ENCODE measurements at places on chromosomes 12 and 14. TPM values are rescaled to one million over a fixed set of nuclear protein-coding genes. Genes with fewer than 3 reads are reported as not detected.

- H3K4me1 ChIP-seq, result no peaks in the 10 kb centered on the region
- H3K4me3 ChIP-seq, result peak overlapping the region; percentile 57
- peaks cover 15% of the 10 kb centered on the region for H3K27me3 ChIP-seq
Observed at GRCh38 chr14:77980475-77981321, 180.8 kb downstream of the ADCK1 start.

DNA sequence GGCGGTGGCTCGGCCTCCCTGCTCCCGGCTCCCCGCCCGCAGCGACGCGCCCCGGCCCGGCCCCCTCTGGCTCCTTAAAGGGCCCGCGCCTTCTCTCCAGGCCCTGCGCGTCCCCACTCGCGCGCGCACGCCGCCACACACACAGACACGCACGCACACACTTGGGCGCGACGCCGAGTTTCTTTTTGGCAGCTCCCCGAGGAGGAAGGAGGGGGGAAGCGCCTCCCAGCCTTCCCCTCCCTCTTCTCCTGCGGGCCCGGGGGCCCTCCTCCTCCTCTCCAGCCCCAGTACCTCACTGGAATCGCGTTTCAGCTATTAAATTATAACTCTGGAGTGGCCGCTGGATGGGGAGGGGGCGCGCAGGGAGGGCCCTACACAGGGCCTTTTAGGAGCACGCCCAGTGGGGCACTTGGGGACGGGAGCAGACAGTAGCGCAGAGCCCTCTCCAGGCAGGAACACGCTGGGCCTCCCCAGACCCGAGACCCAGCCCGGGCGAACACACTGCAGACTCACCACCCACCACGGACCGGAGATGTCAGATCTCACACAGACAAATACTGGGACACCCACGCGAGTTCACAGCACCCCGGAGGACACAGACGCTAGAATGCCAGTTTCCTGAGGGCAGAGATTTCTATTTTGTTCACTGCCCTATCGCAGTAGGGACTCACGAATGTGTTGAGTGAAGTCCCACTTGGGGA lies 411 bp upstream of the NCOR2 start:
- peak overlapping the region; percentile 99 for H3K4me3 ChIP-seq
- H3K4me1 ChIP-seq, result peaks cover 19% of the 10 kb centered on the region
- no peaks in the 10 kb centered on the region for H3K36me3 ChIP-seq

The DENND5B gene
- 43.8 TPM for total RNA-seq

GRCh38 chr12:42758806-42759205 lies 169.3 kb upstream of the PRICKLE1 start:
- H3K4me1 ChIP-seq, result no peaks in the 10 kb centered on the region
- no peak overlapping the region for H3K4me3 ChIP-seq
- DNase-seq, result no peak
- no peaks in the 10 kb centered on the region for H3K27me3 ChIP-seq
- no peaks in the 10 kb centered on the region for H3K36me3 ChIP-seq

The FOXN4 gene
- total RNA-seq, result not detected

GRCh38 chr14:100488057-100488456 lies 99.2 kb downstream of the BEGAIN start:
- no peak for DNase-seq
- H3K4me1 ChIP-seq, result no peaks in the 10 kb centered on the region
- H3K27me3 ChIP-seq, result no peaks in the 10 kb centered on the region
- no peak overlapping the region for H3K4me3 ChIP-seq
- H3K36me3 ChIP-seq, result peaks cover 5% of the 10 kb centered on the region
- no peak overlapping the region for H3K27ac ChIP-seq

- H3K27ac ChIP-seq, result no peak overlapping the region
- no peaks in the 10 kb centered on the region for H3K4me1 ChIP-seq
- H3K36me3 ChIP-seq, result no peaks in the 10 kb centered on the region
- no peak overlapping the region for H3K4me3 ChIP-seq
Observed at GRCh38 chr12:92593734-92594402, 108.9 kb upstream of the PLEKHG7 start.

DNA sequence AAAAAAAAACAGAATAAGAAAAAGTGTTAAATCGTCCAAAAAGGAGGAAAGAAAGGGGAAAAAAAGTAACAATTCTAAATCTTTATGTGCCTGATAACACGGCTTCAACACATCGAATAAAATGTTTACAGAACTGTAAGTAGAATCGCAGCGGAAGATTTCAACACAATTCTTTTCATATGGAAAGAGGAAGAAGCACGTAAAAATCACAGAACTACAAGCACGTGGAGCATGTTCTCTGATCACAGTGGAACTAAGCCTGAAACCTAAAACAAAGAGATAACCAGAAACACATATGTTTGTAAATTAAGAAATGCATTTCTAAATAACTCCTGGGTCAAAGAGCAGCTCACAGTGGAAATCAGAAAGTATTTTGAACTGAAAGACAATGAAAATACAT lies 8.7 kb downstream of the CLEC7A start:
- H3K4me3 ChIP-seq, result no peak overlapping the region
- no peaks in the 10 kb centered on the region for H3K4me1 ChIP-seq
- H3K27me3 ChIP-seq, result no peaks in the 10 kb centered on the region
- no peak overlapping the region for H3K27ac ChIP-seq
- no peak for DNase-seq

DNA sequence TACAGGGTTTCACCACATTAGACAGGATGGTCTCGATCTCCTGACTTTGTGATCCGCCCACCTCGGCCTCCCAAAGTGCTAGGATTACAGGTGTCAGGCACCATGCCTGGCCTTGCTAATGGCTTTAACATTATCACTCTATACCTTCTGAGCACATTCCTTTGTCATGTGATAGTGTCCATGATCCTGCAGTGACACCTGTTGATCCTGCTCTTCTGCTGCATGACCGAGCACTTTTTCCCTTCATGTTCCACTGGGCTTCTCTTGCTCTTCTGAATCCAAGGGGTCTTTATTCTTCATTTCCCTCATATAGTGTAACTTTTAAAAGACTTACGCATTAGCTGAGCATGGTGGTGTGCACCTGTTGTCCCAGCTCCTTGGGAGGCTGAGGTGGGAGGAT lies 11.6 kb downstream of the ZNF268 start:
- H3K4me3 ChIP-seq, result no peak overlapping the region
- no peak for DNase-seq
- H3K27me3 ChIP-seq, result no peaks in the 10 kb centered on the region
- no peak overlapping the region for H3K27ac ChIP-seq
- H3K4me1 ChIP-seq, result no peaks in the 10 kb centered on the region
- H3K36me3 ChIP-seq, result peaks cover 86% of the 10 kb centered on the region

- H3K36me3 ChIP-seq, result no peaks in the 10 kb centered on the region
- H3K27ac ChIP-seq, result no peak overlapping the region
- H3K4me3 ChIP-seq, result no peak overlapping the region
Observed at GRCh38 chr14:80839743-80840142, 101.8 kb downstream of the CEP128 start.

- no peak overlapping the region for H3K27ac ChIP-seq
- no peak for DNase-seq
Observed at GRCh38 chr14:32013083-32013482, 64.0 kb upstream of the ARHGAP5 start.

- peaks cover 42% of the 10 kb centered on the region for H3K4me1 ChIP-seq
- H3K4me3 ChIP-seq, result no peak overlapping the region
- no peak for DNase-seq
- H3K27ac ChIP-seq, result no peak overlapping the region
- H3K27me3 ChIP-seq, result no peaks in the 10 kb centered on the region
Observed at GRCh38 chr12:109943811-109944210, 43.7 kb downstream of the TCHP start.

GRCh38 chr14:77375164-77375950 lies 1.5 kb downstream of the TMED8 start:
- no peak for DNase-seq
- peaks cover 7% of the 10 kb centered on the region for H3K4me1 ChIP-seq
- H3K36me3 ChIP-seq, result no peaks in the 10 kb centered on the region

DNA sequence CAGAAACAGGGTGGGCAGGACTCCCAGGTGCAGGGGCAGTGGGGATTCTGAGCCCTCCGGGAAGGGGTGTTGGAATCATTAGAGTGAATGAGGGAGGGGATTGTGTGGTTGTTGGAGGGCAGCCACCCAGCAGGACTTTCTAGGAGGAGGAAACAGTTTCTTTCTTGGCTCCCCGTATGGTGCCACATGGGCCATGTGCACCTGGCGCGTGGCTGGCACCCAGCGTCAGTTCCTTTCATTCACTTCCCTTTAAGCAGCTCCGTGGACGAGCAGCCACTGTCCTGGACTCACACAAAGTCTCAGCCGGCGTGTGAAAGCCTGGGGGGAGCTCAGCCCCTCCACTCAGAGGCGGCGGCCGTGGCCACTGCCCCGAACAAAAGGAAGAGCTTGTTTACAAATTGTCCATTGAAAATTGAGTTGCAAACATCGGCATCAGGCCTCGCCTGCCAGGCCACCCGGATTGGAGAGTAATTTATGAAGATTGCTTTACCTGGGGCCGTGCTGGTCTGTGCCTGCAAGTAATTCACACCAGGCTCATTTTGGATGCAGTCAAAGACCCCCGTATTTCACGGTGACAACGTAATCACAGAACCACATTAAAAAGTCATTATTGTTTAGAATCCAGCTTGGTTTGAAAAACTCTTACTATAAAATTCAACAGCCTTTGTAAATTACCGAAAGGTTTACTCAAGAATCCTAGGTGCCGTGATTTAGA lies 101.7 kb upstream of the C14orf180 start:
- H3K27ac ChIP-seq, result no peak overlapping the region
- no peak overlapping the region for H3K4me3 ChIP-seq
- H3K36me3 ChIP-seq, result no peaks in the 10 kb centered on the region
- DNase-seq, result no peak
- no peaks in the 10 kb centered on the region for H3K4me1 ChIP-seq
- H3K27me3 ChIP-seq, result no peaks in the 10 kb centered on the region

- H3K4me3 ChIP-seq, result no peak overlapping the region
- peaks cover 20% of the 10 kb centered on the region for H3K27me3 ChIP-seq
- no peak for DNase-seq
- H3K4me1 ChIP-seq, result no peaks in the 10 kb centered on the region
Observed at GRCh38 chr12:103499571-103499970, 3.8 kb upstream of the C12orf42 start.

DNA sequence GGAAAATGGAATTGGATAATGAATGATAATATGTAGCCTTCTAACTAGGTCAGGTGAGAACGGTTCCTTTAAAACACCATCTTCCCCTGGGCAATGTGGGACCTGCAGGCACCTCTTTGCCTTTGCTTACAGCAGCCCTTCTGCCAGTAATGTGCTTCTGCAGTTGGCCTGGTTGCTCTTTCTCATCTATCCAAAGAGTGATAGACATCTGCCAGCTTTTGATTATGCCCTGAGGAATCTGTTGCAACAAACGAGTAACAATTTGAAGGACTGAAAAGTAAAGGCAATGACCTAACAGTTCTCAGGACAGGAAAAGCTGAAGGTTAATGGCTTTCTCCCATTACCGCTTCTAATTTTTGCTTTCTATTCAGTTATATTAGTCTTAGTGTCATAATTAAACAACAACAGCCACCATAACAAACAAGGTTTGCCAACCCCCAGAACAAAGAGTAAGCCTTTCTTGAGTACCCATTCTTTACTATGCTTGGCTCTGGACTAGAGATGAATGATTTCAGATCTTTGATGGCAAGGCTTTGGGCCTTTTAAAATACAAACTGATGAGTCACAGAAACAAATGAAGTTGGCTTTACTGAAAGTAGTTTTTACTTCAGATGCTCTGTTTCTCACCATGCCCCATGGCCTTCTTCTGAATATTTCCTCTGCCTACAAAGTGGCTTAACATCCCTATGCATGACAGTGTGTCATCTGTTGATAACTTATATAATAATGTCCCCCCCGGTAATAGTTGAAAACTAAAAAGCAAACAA lies 76.1 kb upstream of the KRR1 start:
- no peaks in the 10 kb centered on the region for H3K36me3 ChIP-seq
- no peaks in the 10 kb centered on the region for H3K27me3 ChIP-seq
- no peak overlapping the region for H3K4me3 ChIP-seq
- DNase-seq, result no peak

GRCh38 chr12:114684098-114684869 lies at the start of gene TBX3:
TSS of gene TBX3 (minus strand) at chr12:114684175. CDS start at chr12:114683200, 975 bp downstream.
- peak within 1 kb of the TSS; percentile 79 for H3K4me3 ChIP-seq
- H3K4me1 ChIP-seq, result peaks cover 12% of the 10 kb centered on the region
- peak within 1 kb of the TSS; percentile 90 for H3K27ac ChIP-seq
- H3K36me3 ChIP-seq, result no peaks in the 10 kb centered on the region
- peak; percentile 92 for DNase-seq
- H3K27me3 ChIP-seq, result peaks cover 40% of the 10 kb centered on the region

The PLEKHG7 gene
- total RNA-seq, result not detected

DNA sequence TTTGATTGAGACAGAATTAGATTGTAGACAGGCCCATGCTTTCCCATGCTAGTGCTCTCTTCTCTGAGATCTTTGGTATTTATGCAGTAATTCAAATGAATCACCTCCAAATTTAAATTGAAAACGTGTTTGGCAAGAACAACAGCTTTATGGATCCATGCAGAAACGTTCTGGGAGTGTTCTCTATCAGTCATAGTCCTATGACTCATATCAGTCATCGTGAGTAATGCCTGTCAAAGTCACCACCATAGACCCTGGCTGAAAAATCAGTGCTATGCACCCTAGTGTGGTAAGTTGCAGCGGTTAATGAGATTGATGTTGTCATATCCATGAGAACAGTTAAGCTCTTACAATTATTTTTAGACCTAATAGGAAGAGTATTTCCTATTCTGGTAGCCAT lies 90.1 kb upstream of the FOXG1 start:
- no peak overlapping the region for H3K4me3 ChIP-seq
- no peak overlapping the region for H3K27ac ChIP-seq
- H3K27me3 ChIP-seq, result no peaks in the 10 kb centered on the region
- H3K36me3 ChIP-seq, result no peaks in the 10 kb centered on the region

- H3K4me1 ChIP-seq, result peaks cover 28% of the 10 kb centered on the region
- H3K27me3 ChIP-seq, result peaks cover 8% of the 10 kb centered on the region
- no peaks in the 10 kb centered on the region for H3K36me3 ChIP-seq
- H3K4me3 ChIP-seq, result peak overlapping the region; percentile 72
- no peak overlapping the region for H3K27ac ChIP-seq
- no peak for DNase-seq
Observed at GRCh38 chr14:105526776-105527380, 495 bp downstream of the TMEM121 start.

- no peaks in the 10 kb centered on the region for H3K4me1 ChIP-seq
- H3K36me3 ChIP-seq, result no peaks in the 10 kb centered on the region
- no peak overlapping the region for H3K4me3 ChIP-seq
- H3K27me3 ChIP-seq, result no peaks in the 10 kb centered on the region
- DNase-seq, result no peak
Observed at GRCh38 chr12:113818283-113818682, 147.8 kb downstream of the RBM19 start.

GRCh38 chr12:113823016-113823415 lies 143.1 kb downstream of the RBM19 start:
- H3K4me1 ChIP-seq, result no peaks in the 10 kb centered on the region
- no peak overlapping the region for H3K4me3 ChIP-seq
- H3K36me3 ChIP-seq, result no peaks in the 10 kb centered on the region

- no peak overlapping the region for H3K4me3 ChIP-seq
- H3K4me1 ChIP-seq, result peaks cover 21% of the 10 kb centered on the region
- H3K27ac ChIP-seq, result peak overlapping the region; percentile 77
- DNase-seq, result no peak
- peaks cover 43% of the 10 kb centered on the region for H3K36me3 ChIP-seq
- no peaks in the 10 kb centered on the region for H3K27me3 ChIP-seq
Observed at GRCh38 chr14:93954900-93955849, 21.2 kb downstream of the ASB2 start.

The DDX54 gene
- 35.6 TPM for total RNA-seq

- no peaks in the 10 kb centered on the region for H3K4me1 ChIP-seq
- no peak overlapping the region for H3K4me3 ChIP-seq
- H3K36me3 ChIP-seq, result no peaks in the 10 kb centered on the region
- no peaks in the 10 kb centered on the region for H3K27me3 ChIP-seq
Observed at GRCh38 chr12:59937148-59937547, 341.3 kb downstream of the SLC16A7 start.

The RIMKLB gene
- 16.9 TPM for total RNA-seq

The MGST1 gene
- 52.9 TPM for total RNA-seq

GRCh38 chr12:123269896-123270213 lies 1.8 kb downstream of the CDK2AP1 start:
- peak overlapping the region; percentile 78 for H3K4me3 ChIP-seq
- H3K27me3 ChIP-seq, result no peaks in the 10 kb centered on the region
- no peak for DNase-seq
- peaks cover 3% of the 10 kb centered on the region for H3K4me1 ChIP-seq
- no peaks in the 10 kb centered on the region for H3K36me3 ChIP-seq
- peak overlapping the region; percentile 91 for H3K27ac ChIP-seq

Measured in heart left ventricle (tissue), 16 donors.